ENCODE measurements at places on chromosomes 16 and 17.

- DNase-seq = no peak
Observed at GRCh38 chr17:20120836-20121235, 111.7 kb downstream of the SPECC1 start.

GRCh38 chr17:39653662-39654331 is 11.4 kb upstream of the TCAP start:
- peak; percentile 50 for DNase-seq

GRCh38 chr17:38733982-38734973 is 4.1 kb downstream of the CISD3 start:
- no peak for DNase-seq

GRCh38 chr17:38428643-38429371 is 543 bp downstream of the ARHGAP23 start:
- no peak for DNase-seq

DNA sequence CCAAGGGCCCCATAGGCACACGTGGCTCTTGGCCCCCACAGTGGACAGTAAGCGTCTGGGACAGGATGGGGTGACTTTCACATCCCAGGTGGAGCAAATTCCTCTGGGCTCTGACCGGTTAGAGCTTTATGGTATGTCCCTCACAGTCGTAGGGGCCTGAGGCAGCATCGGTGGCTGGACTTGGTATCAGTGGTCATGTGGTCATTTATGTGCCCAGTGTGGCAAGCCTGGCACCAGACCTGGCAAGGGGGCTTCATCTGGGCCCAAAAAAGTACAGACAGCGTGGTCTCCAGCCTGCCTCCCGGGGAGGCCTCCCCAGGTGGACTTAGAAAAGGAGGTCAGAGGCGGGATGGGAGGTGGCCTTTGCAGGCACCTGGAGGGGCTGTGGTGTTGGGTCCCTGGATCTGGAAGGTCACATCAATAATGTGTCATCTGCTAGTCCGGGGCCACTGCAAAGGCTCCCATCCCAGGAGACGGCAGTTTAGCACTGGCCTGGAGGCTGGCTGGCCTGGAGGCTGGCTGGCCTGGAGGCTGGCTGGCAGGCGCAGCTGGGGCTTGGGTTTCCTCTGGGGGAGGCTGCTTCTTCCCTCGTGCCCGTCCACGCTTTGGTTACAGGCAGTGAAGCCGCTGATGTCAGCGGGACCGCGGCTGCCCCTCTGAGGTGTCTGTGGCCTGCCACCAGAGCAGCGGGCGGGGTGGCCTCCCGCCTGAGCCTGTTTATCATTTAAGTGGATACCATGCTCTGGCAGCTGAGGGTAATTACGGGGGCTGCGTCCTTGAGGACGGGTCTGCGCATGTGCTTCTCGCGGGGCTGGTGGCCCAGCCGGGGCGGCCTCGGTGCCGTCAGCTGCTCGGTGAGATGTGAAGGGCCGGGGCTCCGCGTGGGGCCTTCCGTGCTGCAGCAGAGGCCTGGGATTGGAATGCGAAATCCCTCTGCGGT is 20.7 kb upstream of the CBX4 start:
- DNase-seq = no peak

DNA sequence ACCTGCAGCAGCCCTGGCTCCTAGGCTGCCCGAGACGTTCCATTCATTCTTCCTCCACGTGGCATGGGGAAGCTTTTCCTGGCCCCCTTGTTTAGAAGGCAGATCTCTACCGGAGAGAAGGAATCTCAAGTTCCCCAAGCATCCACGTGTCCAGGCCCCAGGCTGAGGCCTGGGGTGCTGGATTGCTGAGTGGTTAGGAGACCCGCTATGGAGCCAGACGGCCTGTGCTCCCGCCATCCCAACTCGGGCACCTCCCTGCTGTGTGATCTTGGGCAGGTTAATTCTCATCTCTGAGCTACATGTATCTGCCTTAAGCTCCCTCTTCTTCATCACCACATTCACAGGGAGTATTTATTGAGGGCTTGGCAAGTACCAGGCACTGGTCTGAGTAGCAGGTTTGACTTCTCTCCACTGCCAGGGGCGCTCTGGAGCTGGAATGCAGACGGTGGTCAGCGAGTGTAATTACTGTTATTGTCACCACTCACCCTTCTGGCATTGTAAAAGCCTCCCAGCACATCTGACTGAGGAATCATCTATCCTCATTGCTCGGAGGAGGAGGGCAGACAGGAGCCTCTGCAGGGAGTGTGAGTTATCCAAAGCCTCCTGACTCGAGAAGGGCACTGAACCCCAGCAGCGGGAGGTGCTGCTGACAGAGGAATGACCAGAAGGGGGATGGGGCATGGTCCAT is 1.1 kb upstream of the ADGRG1 start:
- no peak for DNase-seq

DNA sequence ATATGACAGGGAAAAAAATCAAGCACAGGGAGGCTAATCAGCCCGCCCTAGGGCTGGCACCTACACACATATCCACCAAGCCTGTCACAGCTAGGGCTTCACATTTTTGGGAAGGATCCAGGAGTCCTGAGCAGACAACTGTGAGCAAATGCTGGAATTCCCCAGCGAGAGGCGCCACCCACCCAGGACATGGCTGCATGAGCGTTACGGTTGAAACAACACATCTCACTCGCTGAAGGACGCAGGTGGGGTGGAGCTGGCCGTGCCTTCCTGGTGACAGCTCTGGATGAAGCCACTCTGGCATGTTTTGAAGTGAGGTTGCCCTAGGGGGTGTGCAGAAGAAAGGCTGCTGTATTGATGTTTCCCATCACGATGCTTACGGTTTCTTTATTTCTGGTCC is 315.1 kb upstream of the EEF2KMT start:
- DNase-seq = no peak

GRCh38 chr17:77337150-77337549 is 196.4 kb downstream of the SEC14L1 start:
- DNase-seq = no peak

GRCh38 chr17:13067629-13068303 is 49.9 kb upstream of the ELAC2 start:
- DNase-seq = no peak
